ENCODE measurements at places on chromosomes 6 and 20.

- DNase-seq = no peak
Measured at GRCh38 chr6:36130667-36131510, 576 bp downstream of the MAPK13 start.

DNA sequence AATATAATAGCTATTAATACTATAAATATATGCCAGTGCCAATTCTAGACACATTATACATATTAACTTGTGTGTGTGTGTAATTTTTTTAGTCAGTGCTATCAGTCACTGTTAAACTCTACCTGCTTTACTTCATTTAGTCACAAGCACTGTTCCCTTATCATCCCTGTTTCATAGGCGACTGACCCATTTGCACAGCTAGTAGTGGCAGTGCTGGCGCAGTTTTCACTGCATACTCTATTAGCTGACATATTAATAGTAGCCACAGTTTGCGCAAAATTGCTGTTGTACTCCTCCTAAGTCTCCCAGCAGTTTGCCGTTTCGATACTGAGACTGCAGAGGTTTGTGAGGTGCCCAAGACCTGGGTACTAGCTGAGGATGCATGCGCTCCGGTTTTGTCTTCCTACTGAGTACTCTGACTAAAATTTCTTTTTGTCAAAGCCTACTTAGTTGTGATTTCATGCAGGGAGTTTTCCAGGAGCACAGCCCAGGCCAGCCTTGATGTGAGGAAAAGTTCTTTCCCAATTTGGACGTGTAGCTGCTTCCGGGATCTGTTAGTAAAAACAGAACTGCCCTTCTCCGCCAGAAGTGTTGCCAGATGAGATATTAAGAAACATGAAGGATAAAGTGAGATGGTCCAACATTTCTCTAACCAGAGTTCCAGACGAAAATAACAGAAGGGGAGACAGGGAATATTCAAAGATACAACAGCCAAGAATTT lies 5.6 kb downstream of the BAG2 start:
- no peak for DNase-seq

DNA sequence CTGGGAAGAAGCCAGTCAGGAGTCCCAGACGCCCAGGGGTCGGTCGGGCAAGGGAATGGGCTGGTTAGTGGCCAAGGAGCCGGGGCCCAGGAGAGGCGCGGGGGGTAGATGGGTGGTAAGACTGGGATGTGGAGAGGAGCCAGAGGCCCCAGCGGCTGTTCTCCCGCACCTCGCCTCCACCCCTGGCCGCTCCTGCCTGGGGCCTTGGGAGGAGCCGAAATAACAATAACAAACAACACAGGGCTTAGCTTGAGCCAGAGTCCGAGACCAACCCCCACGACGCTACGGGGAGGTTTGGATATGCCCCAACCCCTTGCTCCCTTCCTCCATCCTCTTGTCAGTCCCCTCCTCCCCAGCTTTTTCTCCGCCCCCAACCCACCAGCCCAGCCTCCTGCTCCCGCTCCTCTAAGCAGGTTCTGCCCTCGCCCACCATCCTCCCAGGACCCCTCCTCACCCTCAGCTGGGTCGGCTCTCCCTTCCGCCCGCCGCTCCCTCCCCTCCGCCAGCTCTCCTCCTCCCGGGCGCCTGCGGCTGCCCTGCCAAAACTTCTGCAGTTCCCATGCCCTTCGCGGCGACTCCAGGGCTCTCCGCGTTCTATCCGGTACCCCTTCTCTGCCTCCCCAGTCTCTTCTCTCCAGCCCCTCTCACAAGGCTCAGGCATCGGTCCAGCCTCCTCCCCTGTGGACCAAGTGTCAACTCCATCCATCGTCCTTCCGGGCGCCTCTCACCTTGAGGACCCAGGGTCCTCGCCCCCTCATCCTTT lies 1.1 kb downstream of the RNF39 start:
- no peak for DNase-seq

DNA sequence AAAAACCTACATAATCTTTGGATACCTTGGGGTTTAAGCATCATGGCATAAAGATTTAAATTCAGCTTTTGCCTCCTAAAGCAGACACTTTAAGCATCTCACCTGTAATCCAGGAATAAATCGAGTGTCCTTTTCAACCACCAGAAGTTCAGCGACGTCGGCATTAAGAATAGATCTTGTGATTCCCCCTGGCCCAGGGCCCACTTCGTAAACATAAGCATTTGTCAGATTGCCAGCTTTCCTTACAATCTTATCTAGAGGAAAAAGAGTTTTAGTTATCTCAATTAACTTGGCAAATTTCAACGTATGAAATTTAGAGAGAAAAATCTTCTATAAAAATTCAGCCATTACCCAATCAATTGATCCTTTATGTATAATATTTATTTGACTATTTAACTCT lies 3.2 kb downstream of the TFB1M start:
- no peak for DNase-seq

GRCh38 chr20:32685541-32686529 lies 12.1 kb upstream of the C20orf203 start:
- peak; percentile 12 for DNase-seq

DNA sequence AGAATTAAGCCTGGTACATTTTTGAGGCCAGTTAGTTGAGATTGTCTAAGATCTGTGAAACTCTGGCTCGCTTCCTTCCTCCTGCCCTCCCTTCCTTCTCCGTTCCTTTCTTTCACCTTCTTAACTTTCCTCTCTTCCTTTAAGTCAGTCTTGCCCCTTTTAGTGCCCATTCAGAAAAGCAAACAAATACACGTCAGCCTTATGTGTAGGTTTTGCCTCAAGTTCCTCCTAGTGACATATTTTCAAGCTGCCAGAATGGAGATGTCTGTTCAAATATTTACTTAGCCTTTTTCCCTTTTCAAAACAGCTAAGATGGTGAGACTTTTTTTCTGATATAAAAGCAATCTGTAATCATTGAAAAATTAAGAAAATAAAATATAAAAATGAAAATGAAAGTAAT lies 178.4 kb downstream of the FARS2 start:
- DNase-seq = no peak

DNA sequence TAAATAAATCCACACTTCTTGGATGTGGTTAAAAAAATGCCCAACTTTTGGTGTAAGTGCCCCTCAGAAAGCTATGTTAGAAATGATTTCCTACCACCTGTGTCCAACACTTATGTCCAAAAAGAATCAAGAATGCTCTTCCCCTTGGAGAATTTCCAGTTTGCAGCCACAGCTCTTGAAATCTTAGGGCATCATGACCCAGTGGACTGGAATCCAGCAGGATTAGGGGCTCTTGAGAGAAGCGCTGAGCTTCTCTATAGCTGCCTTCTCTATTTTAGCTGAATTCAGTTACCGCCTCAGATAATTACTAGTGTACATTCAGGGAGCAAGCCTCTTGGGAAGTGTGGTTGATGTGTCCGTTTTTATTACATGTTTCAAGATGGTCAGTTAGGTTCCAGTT lies 2.5 kb downstream of the PHACTR1 start:
- no peak for DNase-seq

GRCh38 chr6:168737481-168737880 lies 296.5 kb downstream of the SMOC2 start:
- DNase-seq = no peak

- DNase-seq = no peak
Measured at GRCh38 chr6:34580707-34581560, 24.8 kb upstream of the SPDEF start.

DNA sequence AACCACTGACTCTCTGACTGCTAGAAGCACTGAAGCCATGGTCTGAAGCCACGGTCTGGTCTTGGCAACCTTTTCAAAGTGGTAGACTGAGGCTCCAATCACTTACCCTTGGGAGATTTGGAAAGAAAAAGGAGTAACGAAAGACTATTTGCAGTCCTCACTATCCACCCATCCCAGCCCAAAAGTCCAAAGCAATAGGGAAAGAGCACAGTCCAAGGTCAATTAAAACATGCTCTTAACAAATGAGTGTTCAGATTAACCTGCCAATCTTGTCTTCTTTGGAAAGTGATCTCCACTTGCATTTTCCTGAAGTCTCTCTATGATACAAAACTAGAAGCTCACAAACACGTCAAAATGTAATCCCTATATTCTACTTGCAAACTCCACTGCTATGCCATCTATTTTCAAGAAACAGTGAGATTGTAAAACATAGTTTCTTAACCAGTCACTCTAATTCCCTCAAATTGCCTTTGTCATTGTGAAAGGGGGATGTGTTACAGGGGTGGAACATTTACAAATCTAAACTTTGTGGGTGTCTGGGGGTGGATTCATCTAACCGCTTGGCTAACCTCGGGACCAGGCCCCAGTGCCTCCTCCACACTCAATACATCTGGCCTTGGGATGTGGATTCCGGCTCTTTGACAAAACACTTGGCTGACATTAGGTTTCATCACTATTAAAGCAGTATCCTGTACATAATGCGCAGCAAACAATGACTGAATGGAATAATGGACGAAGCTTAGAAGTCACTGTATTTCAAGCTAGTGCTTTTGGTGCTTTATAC lies 56.4 kb downstream of the B4GALT5 start:
- DNase-seq = no peak

DNA sequence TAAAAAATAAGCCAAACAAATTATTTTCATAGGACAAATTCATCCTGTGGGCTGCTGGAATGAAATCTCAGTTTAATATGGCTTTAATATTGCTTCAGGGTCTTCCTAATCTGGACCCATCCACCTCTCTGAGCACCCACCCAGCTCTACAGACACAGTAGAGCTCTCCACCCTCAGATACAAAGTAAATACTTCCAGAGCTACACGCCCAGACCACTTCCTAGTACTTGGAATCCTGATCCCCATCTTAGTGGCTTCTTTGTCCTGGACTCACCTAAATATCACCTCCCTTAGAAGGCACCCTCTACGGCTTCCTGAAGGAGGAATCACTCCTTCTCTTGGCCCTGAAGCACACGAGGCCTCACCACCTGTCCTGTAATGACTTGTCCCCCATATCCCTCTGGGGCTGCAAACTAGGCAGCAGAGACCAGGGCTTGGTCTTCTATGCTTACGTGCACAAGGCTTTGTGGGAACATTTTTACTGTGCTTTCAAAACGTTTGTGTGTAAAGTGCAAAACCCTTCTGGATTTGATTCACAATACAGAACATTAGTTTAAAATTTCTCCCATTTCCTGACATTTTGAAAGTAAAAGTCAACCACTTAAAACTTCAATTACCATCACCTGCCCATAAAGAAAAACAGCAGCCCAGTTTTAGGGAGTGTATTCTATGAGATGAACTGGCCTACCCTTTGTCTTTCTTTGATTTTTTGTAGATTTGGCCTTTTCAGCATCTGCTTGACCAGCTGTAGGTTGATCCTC lies 2.4 kb downstream of the CTCFL start:
- DNase-seq = no peak

GRCh38 chr20:45124365-45124764 lies at the start of gene WFDC12:
Gene WFDC12 (minus strand): TSS chr20:45124465. CDS start chr20:45124447, 18 bp downstream.
- DNase-seq = no peak

- no peak for DNase-seq
Measured at GRCh38 chr6:80331974-80332373, 225.5 kb downstream of the BCKDHB start.

- no peak for DNase-seq
Measured at GRCh38 chr20:48690888-48691287, 136.9 kb downstream of the PREX1 start.

GRCh38 chr6:150207931-150208570 lies 65.2 kb downstream of the PPP1R14C start:
- DNase-seq = no peak

DNA sequence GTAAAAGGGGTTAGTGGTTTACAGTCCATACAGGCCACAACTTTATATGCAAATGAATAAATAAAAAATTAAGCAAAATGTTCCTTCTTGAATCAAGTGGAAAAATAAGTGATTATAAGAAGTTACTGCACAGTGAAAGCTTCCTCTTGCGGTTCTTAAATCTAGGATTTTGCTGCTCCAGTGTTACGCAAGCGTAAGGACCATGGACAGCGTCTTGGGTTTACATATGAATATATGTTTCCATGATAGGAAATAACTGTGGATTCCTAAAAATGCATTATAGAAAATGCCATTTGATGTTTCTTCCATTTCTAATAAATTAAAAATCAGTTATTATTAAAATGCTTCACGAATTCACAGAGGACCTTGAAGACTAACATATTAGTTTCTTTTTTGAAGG lies 176.6 kb upstream of the POU3F2 start:
- DNase-seq = peak; percentile 28

GRCh38 chr20:42549496-42549895 lies 640.2 kb downstream of the PTPRT start:
- DNase-seq = no peak

GRCh38 chr6:21181866-21182265 lies 411.7 kb upstream of the SOX4 start:
- no peak for DNase-seq

GRCh38 chr20:23088866-23089265 lies 2.7 kb upstream of the CD93 start:
- DNase-seq = no peak

GRCh38 chr6:37050854-37051137 lies 45.3 kb downstream of the FGD2 start:
- no peak for DNase-seq

DNA sequence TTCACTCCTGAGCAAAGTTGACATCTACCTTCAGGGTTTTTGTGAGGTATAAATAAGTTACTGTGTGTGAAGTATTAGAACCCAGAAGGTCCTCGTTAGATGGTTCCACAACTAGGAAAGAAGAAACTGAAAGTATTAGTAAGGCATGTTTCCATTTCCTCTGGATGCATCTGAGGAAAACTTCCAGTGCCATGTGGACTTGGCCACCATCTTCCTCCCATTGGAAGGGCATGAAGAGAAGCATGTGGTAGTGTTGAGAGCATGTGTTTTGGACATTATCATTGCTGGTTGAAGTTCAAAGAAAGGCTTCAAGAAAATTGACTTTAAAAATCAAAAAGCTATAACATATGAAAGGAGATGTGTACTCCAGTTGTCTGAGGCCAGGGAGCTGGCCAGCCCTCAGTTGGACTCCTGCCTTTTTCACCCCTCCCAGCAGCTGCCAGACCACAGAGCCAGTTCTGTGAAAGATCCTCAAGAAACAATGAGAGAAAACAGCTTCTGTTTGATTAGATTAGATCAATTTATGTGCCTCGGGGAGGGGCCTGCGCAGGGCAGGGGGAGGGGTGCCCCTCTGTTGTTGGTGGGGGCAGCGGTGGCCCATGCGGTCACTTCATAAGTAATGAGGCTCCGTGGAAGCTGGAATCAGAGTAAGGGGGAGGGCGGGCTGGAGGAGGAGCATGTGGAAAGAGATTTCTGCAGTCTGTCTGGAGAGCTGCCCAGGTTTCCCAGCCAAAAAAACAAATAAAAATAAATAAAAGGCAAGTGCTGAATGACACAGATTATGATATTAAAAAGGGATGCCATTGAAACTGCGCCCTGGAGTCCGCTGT lies 154.0 kb downstream of the JARID2 start:
- peak; percentile 83 for DNase-seq

GRCh38 chr6:129510950-129511349 lies 199.0 kb downstream of the ARHGAP18 start:
- DNase-seq = no peak

- no peak for DNase-seq
Measured at GRCh38 chr6:111614833-111615582, 9.3 kb upstream of the TRAF3IP2 start.

DNA sequence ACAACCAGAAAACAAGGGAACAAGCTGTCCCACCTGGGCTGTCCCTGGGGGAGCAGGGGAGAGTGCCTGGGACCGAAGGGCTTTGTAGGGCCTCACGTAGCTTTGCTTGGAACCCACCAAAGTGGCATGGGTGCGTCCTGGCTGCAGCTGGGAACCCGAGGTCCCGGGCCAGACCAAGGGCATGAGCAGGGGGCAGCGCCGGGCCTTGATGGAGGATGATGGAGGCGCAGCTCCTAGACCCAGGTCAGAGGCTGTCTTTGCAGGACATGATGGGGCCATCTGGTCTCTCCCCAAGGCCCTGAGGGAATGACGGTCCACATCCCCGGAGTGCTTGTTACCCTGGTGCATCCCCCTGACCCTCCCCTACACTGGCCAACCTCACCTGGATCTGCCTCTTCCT lies 7.6 kb upstream of the OSBPL2 start:
- DNase-seq = no peak

Data from brain microvascular endothelial cell (primary cell).